H1 (cell line): ENCODE measurements at places on chromosomes 5 and 9.

DNA sequence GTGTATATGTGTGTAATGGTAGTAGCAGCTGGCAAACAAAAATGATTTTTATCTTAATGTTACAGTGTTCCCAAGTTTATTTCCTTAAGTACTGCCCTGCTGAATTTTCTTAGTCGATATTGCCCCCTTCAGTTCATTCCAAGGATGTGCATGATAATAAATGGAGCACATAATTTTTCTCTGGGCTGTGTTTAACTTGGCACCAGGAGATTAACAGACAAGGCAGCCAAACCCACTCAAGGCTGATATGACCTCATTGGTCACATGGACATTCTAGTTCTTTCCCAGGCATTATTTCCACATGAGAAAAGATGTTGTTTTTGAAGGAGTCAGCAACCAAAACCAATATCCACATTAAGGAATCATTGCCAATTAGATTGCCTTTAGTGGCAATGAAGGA, 61.8 kb downstream of the COX7C start:
- H3K27ac ChIP-seq, result no peak overlapping the region
- no peak for DNase-seq
- H3K27me3 ChIP-seq, result peaks cover 2% of the 10 kb centered on the region
- H3K4me3 ChIP-seq, result no peak overlapping the region
- peaks cover 3% of the 10 kb centered on the region for H3K4me1 ChIP-seq

GRCh38 chr5:82754759-82755158, 322.4 kb downstream of the TMEM167A start:
- DNase-seq, result no peak
- no peak overlapping the region for H3K27ac ChIP-seq
- no peaks in the 10 kb centered on the region for H3K36me3 ChIP-seq
- H3K27me3 ChIP-seq, result no peaks in the 10 kb centered on the region
- no peaks in the 10 kb centered on the region for H3K4me1 ChIP-seq

- H3K4me1 ChIP-seq, result no peaks in the 10 kb centered on the region; the same call in none of the 2 replicates
- H3K36me3 ChIP-seq, result no peaks in the 10 kb centered on the region
- peak; percentile 76 for DNase-seq
These were observed 13.4 kb downstream of the COL23A1 start for GRCh38 chr5:178576591-178577351.

GRCh38 chr5:150183436-150183835, 6.4 kb upstream of the SLC6A7 start:
- H3K4me3 ChIP-seq, result no peak overlapping the region
- no peak for DNase-seq
- no peak overlapping the region for H3K27ac ChIP-seq

DNA sequence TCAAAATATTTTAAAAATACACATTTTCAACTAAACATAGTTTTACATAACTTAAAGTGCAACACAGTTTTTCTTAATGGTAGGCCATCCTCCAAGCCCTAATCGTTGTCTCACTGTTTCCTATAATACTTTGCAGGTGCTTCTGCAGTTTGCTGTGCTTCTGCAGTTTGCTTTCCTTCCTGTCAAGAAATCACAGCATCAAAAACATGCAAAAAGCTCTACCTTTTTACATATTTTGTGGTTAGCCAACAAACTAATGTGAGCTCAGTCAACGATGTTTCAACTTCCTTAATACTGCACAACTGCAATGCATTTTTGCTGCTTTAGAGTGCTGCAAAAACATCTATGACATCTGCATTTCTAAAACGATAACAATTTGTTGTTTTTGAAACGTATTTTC, 25.2 kb downstream of the EMB start:
- H3K27me3 ChIP-seq, result no peaks in the 10 kb centered on the region
- no peak for DNase-seq
- H3K4me3 ChIP-seq, result no peak overlapping the region
- no peaks in the 10 kb centered on the region for H3K36me3 ChIP-seq
- H3K27ac ChIP-seq, result no peak overlapping the region
- H3K4me1 ChIP-seq, result no peaks in the 10 kb centered on the region

DNA sequence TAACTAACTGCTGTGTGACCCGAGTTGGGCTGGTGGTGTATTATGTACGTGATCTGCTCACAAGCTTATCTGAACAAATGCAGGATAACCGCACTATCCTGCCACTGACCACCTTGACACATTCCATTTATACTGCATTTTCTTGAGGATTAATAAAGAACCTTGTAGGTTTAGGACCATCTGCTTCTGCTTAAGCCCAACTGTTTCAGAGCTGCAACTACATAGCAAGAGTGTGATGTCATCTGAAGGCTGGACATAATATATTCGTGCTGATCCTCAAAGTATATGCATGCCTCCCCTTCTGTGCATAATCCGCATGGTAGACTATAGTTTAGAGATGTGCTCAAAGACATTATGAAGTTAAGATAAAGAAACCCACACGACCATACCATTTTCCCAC, 435.9 kb downstream of the BNC2 start:
- H3K4me1 ChIP-seq, result peaks cover 5% of the 10 kb centered on the region
- no peaks in the 10 kb centered on the region for H3K27me3 ChIP-seq
- no peak overlapping the region for H3K27ac ChIP-seq
- no peak for DNase-seq
- H3K36me3 ChIP-seq, result peaks cover 3% of the 10 kb centered on the region; the same call in 1 of the 2 replicates

DNA sequence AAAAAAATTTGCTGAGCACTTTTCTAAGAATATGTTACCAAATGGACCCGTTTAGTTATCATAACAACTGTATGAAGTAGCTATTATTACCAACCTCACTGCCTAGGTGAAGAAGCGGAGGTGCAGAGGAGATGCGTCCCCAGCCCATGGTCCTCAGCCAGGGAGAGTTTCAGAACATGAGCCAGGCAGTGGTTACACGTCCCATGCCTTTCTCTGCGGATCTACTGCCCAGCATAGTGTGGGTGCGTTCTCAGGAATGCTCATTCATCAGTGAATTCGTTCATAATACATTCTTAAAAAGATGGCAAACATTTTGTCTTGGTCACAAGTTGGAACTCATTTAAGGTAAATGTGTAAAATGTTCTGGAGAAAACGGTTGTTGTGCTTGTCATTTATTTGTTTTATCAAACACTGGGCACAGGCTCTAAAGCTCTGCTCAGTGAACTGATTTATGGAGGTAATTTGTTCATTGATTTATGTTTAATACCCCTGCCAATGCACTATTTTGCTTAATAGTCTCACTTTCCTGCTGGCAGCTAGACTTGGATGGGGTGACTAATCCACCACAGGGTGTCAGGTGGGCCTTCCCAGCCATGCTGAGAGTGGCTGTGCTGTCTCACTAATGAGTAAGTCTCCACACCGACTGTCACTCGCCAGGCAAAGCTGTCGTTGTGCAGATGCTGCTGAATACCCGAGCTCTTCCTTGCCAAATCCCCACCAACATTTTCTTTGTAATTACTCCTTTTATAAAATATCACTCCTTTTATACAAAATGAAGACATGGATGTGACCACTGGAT, 248.8 kb downstream of the TENT4A start:
- H3K4me1 ChIP-seq, result no peaks in the 10 kb centered on the region
- no peak overlapping the region for H3K27ac ChIP-seq
- H3K36me3 ChIP-seq, result no peaks in the 10 kb centered on the region
- no peak for DNase-seq
- H3K27me3 ChIP-seq, result no peaks in the 10 kb centered on the region
- H3K4me3 ChIP-seq, result no peak overlapping the region

DNA sequence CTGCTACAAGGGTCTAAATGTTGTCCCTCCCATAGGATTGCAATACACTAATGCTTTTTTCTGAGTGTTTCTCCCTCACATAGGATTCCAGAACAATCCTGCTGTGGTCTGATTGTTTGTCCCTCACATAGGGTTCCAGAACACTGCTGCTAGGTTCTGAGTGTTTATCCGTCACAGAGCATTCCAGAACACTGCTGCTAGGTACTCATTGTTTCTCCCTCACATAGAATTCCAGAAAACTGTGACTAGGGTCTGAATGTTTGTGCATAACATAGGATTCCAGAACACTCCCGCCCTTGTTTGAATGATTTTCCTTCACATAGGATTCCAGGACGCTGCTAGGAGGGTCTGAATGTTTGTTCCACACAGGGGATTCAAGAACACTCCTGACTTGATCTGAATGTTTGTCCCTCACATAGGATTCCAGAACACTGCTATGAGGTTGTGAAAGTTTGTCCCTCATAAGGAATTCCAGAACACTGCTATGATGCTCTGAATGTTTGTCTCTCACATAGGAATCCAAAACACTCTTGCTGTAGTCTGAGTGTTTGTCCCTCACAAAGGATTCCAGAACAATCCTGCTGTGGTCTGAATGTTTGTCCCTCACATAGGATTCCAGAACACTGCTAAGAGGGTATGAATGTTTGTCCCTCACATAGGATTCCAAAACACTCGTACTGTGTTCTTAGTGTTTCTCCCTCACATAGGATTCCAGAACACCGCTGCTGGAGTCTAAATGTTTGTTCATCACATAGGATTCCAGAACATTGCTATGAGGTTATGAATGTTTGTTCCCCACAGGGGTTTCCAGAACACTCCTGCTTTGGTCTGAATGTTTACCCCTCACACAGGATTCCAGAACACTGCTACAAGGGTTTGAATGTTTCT, 213.5 kb downstream of the FOXD4L6 start:
- no peaks in the 10 kb centered on the region for H3K4me1 ChIP-seq
- H3K36me3 ChIP-seq, result no peaks in the 10 kb centered on the region
- no peak overlapping the region for H3K4me3 ChIP-seq
- peaks cover 10% of the 10 kb centered on the region for H3K27me3 ChIP-seq
- no peak overlapping the region for H3K27ac ChIP-seq

- peaks cover 6% of the 10 kb centered on the region for H3K4me1 ChIP-seq
- peak; percentile 87 for DNase-seq
- no peak overlapping the region for H3K27ac ChIP-seq
These were observed 74.5 kb upstream of the BARHL1 start for GRCh38 chr9:132507670-132508469.

GRCh38 chr5:153500178-153500577, 9.7 kb downstream of the GRIA1 start:
- H3K36me3 ChIP-seq, result no peaks in the 10 kb centered on the region
- H3K27me3 ChIP-seq, result no peaks in the 10 kb centered on the region
- no peak overlapping the region for H3K4me3 ChIP-seq
- no peaks in the 10 kb centered on the region for H3K4me1 ChIP-seq
- no peak overlapping the region for H3K27ac ChIP-seq

GRCh38 chr9:113266174-113266573, 9.2 kb downstream of the CDC26 start:
- H3K27me3 ChIP-seq, result no peaks in the 10 kb centered on the region
- peaks cover 16% of the 10 kb centered on the region for H3K36me3 ChIP-seq
- no peak overlapping the region for H3K27ac ChIP-seq
- no peaks in the 10 kb centered on the region for H3K4me1 ChIP-seq
- DNase-seq, result no peak
- H3K4me3 ChIP-seq, result no peak overlapping the region

DNA sequence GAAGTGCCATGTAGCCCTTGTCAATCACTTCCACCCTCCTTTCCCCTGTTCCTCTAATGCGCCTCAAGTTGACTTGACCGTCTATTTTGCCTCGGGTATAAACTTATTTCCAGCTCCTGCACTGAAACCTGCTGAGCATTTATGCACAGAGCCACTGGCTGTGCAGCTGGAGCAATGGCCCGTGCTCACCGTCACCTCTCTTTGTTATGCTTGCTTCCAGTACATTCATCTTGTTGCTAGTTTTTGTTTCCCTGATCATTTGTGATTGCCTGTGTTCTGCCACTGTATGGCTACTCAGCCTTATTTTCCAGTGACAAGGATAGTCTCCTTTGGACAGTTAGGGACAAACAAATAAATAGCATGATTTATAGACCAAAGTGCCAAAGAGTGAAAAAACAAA, 183.1 kb upstream of the C9orf72 start:
- no peak for DNase-seq
- H3K4me1 ChIP-seq, result no peaks in the 10 kb centered on the region
- no peak overlapping the region for H3K27ac ChIP-seq
- H3K4me3 ChIP-seq, result no peak overlapping the region
- H3K36me3 ChIP-seq, result no peaks in the 10 kb centered on the region

DNA sequence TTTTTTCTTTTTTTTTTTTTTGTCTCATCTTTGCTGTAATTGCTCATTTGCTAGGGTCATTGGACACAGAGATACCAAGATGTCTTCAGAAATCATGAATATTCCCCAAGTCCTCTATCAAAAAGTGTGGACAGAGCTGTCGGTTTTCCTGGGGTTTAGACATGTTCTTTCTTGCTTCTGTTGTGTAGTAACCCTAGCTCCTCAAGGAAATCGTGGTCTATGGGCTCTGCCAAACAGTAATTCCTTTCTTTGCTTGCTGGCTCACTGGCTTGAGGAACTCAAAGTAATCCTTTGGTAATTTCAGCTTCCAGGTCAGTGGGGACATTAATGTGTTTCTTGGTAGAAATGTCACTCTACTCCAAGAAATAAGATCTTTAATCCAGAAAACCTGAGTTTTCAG, 101.7 kb downstream of the TMC1 start:
- no peaks in the 10 kb centered on the region for H3K4me1 ChIP-seq
- H3K4me3 ChIP-seq, result no peak overlapping the region
- no peak overlapping the region for H3K27ac ChIP-seq
- no peaks in the 10 kb centered on the region for H3K27me3 ChIP-seq

GRCh38 chr9:34440017-34440416, 18.4 kb downstream of the FAM219A start:
- no peaks in the 10 kb centered on the region for H3K27me3 ChIP-seq
- H3K4me1 ChIP-seq, result no peaks in the 10 kb centered on the region; the same call in 1 of the 2 replicates
- H3K4me3 ChIP-seq, result no peak overlapping the region
- no peak overlapping the region for H3K27ac ChIP-seq
- no peaks in the 10 kb centered on the region for H3K36me3 ChIP-seq

DNA sequence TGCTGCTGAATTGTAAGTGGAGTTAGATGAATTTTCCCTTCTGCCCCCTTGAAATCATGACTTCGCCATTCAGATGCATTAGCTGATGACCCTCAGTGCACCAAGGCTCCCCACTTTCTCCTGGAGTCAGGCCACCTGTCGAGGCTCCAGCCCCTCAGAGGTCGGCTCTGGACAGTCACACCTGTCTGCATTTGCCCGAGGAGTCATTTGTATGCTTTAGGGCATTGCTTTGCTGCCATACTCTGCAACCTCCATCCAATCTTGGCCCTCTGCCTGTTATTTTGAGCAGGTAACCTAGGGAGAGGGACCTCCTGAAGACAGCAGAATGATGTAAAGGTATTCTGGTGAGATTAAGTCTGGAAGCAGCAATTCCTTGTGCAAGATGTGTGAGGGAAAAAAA, 144.8 kb downstream of the MACROH2A1 start:
- H3K27me3 ChIP-seq, result no peaks in the 10 kb centered on the region
- H3K27ac ChIP-seq, result no peak overlapping the region
- H3K4me3 ChIP-seq, result no peak overlapping the region
- DNase-seq, result no peak
- H3K36me3 ChIP-seq, result no peaks in the 10 kb centered on the region

GRCh38 chr9:134345737-134346136, 19.5 kb downstream of the RXRA start:
- no peak overlapping the region for H3K4me3 ChIP-seq
- DNase-seq, result no peak
- no peaks in the 10 kb centered on the region for H3K36me3 ChIP-seq
- H3K27me3 ChIP-seq, result no peaks in the 10 kb centered on the region

GRCh38 chr5:169942181-169942580, 38.1 kb downstream of the INSYN2B start:
- H3K4me3 ChIP-seq, result no peak overlapping the region
- H3K27me3 ChIP-seq, result no peaks in the 10 kb centered on the region
- no peaks in the 10 kb centered on the region for H3K36me3 ChIP-seq
- H3K4me1 ChIP-seq, result peaks cover 6% of the 10 kb centered on the region
- H3K27ac ChIP-seq, result no peak overlapping the region

- H3K27ac ChIP-seq, result no peak overlapping the region
- no peak overlapping the region for H3K4me3 ChIP-seq
- H3K4me1 ChIP-seq, result no peaks in the 10 kb centered on the region
- DNase-seq, result no peak
These were observed 205.9 kb downstream of the AUH start for GRCh38 chr9:91155746-91156376.
